Heart left ventricle (tissue), 16 donors: ENCODE measurements at places on chromosomes 5 and 9.

DNA sequence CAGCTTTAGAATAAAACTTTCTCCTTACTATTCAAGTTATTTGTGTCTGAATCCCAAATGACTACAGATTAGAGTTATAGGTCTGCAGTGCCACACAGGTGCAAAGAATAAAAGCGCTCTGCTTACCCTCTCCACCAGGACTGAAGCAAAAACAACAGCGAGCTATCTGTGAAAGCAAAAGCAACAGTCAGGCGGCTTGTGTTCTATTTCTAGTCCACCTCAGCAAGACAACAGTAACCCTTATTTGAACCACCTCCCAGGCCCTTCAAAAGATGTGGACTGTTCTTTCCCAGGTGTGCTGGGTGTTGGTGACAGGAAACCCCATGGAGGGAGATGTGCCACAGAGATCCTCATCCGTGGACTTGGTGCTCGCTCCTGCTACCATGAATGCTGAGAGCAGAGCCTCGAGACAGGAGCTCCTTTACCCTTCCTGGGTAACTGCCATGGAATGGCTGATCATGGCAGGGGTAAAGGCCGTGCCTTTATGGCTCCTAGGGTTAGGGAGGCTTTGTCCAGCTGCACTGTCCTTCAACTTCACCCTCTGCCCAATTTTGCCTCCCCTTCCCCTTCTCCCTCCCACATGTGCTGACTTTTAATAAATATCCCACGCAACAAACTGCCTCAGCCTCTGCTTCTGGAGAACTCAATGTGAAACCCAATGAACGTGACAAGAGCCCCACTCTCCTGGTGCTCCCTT lies 108.6 kb downstream of the SERINC5 start:
- DNase-seq: no peak

GRCh38 chr5:160352308-160352707 lies 18.1 kb downstream of the C1QTNF2 start:
- no peak for DNase-seq

DNA sequence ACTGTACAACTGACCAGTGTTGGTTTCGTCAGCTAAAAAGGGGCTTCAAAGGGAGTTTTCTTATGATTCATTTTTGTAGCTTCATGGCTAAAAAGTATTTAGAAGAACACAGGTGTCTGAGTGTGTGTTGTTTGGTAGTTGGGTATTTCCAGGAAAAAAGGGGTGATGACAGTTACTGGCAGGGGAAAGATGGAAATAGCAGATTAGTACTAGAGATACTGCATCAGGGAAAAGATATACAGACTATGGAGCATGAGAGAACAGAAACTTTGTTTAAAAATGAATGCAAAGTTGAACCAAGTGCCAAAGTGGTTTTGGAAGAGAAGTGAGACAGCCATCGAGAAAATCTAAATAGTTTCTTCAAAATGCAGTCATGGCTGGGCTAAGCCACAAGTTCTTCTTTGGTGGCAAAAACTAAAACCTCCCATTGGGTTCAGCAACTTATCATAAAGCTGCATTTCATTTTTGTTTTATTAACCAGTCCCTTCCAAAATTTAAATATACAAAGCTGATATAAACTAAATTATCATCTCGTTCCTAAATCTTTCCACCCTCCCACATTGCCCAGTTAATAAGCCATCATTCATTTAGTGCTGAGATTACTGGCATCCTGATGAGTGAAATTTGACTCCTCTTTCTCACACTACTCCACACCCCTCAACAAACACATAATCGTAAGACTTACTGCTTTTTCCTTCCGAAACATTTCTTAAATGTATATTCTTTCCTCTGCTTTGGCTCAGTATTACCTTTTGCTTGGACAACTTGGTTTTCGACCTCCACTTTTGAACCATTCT lies 33.5 kb downstream of the ELL2 start:
- DNase-seq: no peak

DNA sequence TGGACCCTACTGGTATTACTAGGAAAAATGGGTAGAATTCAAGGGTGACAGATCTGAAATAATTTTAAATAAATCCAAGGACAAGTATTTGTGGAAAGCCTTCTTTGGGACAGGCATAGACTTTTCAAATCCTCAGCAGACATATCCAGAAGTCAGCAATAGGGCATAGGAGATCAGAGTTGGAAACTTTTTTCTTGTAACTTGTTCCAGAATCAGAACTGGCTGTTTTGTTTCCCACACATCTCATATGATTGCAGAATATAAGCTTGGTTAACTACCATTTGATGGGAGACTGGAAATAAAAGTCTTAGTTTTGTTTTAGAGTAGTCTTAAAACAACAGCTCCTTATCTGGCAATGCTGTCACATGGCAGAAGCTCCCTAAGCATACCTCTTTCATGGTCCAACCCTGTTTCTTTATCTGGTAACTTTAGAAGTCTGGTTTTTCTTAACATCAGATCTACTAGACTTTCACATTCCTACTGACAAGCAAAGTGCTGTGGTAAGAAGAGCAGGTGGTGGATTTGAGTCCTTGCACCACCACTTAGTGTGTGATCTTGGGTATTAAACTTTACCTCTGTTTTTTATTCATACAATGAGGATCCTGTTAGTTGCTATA lies 25.1 kb downstream of the XRCC4 start:
- DNase-seq: no peak

DNA sequence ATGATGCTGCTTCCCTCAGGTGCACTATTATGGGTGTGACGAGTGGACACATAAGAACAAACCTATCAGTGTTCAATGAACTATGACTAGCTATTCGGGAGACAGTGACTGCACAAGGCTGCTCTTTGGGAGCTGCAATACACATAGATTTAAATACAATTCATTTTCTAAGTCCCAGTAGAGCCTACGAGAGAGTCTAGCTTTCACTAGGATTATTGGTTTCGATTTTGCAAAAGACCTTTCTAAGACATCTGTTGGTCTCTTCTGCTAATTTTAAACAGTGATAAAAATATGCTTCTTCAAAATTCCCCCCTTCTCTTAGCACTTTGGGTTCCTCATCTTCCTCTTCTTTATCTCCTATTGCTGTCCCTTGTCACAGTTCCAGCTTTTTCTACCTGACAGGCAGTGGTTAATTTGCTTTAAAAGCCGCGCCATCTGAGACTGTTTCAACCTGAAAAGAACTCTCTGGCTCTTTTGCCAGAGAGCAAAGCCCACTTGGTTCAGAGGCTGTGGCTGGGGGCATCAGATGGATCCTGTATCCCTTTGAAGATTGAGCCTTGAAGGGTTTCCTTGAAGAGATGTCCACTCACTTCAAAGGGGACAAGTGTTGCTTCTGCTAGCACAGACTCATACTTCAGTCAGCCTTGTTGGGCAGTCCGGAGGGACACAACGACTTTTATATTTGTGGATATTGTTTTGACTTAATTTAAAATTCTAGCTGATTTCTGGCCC lies 241.5 kb downstream of the MAN2A1 start:
- DNase-seq: no peak

DNA sequence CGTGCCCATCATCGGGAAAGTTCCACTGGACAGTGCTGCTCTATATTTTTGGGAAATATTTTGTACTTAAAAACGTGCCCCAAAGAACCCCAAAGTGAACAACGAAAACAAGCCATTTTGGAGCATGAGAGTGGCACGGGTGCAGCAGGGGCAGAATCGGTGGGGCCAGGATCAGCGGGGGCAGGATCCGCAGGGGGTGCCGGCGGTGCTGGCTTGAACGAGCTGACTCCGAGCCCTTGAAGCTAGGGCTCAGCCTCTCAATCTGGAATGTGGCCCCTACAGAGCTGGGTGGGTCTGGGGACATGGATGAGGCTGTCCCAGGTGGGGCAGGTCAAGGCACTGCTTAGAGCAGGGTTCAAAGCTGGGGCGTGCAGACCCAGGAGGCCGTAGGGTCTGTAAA lies 104.7 kb upstream of the COL5A1 start:
- DNase-seq: no peak

DNA sequence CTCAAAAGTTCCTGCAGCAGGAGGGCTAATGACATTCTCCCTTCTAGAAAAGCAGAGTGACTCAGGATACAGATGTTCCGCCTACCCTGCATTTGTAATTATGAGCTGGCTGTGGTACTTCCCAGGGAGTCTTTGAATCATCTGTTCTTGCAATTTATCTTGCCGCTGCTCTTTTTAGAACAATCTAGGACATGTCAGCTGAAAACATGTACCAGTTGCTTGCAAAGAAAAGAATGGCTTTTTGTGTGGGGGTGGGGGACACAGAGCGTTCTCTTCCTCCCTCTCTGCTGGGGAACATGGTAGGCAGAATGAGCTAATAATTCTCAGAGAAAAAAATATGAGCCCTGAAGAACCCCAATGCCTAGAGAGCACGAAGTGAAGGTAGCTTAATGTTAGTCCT lies 51.7 kb upstream of the TUT7 start:
- no peak for DNase-seq

DNA sequence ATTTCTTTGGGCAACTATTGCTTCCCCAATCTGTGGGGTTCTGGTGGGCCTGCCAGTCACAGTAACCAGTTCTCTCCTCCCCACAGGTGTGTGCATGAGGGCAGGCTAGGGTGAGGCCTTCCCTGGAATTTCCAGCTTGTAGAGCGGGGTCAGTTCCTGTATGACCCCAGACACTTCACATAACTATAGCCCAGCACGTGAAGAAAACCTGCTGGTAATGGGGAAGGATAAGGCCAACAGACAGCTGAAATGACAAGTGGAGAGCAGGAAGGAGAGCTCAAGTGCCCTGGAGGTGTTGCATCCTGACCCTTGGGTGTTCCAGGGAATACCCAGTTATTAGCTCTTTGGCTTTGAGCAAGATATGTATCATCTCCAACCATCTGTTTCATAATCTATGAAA lies 142.2 kb downstream of the CDC42SE2 start:
- DNase-seq: no peak
